ENCODE measurements at places on chromosomes 5 and 9.

- DNase-seq: no peak
Measured at GRCh38 chr9:92641092-92641809, 28.7 kb downstream of the IPPK start.

GRCh38 chr5:133602835-133603380 is 9.4 kb downstream of the FSTL4 start:
- DNase-seq: no peak

GRCh38 chr9:86035827-86036440 is 63.4 kb downstream of the GOLM1 start:
- no peak for DNase-seq

DNA sequence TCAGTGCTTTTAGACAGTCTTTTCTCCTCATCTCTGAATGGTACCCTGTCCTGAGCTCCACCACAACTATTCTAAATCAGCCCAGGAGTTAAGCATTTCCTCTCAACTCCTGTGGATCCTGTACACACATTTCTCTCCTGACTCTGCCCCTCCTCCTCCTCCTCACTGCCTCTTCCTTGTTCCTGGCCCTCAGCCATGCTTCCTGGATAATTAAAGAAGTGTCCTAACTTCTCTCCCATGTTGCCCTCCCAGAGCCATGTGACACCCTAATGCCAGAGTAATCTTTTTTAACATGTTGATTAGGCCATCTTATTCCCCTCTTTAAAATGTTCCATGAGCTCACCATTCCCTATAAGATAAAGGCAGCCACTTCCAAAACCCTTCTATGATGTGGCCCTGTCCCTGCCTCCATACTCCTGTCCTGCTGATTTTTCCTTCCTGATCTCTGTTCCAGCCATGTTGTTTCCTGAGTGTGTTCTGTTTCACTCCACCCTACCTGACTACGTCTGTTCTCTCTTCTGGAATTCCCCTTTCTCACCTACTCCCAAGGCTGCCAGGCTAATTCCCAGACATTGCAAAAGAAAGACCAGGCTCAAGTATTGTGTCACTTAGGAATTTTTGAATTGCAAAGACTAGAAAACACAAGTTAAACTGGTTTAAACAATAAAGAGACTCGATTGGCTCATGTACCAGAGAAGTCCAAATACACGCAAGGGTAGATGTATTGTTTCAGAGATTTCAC is 295.2 kb downstream of the MAST4 start:
- DNase-seq: no peak

- DNase-seq: no peak
Measured at GRCh38 chr5:53927668-53928247, 367.3 kb downstream of the NDUFS4 start.

GRCh38 chr9:89417832-89418473 is 80.0 kb downstream of the SEMA4D start:
- no peak for DNase-seq

- peak; percentile 67 for DNase-seq
Measured at GRCh38 chr9:31347082-31347617, 1037.3 kb upstream of the ACO1 start.

DNA sequence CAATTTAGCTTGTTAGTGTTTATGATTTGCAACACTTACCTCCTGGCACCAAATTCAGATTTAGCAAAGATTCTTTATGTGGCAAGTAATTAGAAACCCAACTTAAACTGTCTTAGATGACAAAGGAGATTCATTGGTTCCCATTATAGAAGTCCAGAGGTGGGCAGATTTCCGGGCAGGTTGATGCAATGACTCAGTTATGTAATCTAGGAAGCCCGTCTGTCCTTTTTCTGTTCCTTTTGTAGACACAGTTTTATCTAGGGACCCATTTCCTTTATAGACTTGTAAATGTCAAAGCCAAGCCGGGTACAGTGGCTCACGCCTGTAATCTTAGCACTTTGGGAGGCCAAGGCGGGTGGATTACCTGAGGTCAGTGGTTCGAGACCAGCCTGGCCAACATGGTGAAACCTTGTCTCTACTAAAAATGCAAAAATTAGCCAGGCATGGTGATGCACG is 20.3 kb upstream of the ANKRD33B start:
- DNase-seq: no peak

GRCh38 chr5:79787448-79787847 is 97.8 kb downstream of the CMYA5 start:
- DNase-seq: no peak

DNA sequence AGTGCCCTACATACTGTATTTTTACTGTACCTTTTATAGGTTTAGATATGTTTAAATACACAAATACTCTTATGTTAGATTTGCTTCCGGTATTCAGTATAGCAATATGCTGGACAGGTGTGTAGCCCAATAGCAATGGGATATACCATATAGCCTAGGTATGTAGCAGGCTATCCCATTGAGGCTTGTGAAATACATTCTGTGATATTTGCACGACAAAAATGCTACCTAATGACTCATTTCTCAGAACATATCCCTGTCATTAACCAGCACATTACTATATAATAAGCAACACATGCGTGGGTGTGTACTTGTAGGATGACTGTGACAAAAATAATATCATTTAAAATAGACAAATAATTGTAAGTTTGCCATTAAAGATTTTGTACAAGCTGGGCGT is 208.8 kb downstream of the MRPS30 start:
- DNase-seq: no peak

DNA sequence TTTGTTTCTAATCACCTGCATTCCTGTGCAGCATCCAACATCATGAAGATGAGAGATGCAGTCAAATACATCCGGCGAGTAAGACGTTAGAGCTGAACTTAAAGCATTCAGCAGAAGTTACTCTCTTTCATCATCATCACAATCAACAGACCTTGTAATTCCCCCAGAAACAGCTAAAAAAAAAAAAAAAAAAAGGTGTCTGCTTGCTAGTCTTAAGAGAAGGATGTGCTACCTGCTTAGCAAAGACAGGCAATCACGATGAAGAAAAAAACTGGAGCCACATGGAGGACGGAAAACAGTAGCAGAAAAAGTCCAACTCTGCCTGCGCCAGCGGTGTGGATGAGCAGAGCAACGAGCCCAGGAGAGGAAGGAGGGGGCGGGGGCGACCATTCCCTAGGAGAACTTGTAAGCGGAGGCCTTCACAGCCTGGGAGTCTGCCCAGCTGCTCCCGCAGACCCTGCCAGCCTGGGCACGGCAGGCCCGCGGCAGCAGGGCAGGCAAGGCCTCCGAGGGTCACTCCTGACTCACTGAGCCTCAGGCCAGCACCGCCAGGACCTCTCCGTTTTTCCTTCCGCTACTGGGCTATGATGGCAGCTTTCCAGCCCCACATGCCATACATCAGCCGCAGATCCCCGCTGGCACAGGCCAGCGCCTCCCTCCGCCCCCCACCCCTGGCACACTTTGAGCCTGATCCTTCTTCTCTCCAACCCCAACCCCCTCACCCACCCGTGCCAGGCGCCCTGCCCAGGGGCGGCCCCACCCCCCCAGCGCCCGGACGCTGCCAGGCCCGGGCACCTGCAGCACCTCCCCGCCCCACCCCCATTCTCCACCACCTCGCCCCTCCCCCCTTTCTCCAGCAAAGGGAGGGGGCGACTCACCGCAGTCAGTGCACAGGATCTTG is 1.4 kb downstream of the NRG2 start:
- DNase-seq: no peak

DNA sequence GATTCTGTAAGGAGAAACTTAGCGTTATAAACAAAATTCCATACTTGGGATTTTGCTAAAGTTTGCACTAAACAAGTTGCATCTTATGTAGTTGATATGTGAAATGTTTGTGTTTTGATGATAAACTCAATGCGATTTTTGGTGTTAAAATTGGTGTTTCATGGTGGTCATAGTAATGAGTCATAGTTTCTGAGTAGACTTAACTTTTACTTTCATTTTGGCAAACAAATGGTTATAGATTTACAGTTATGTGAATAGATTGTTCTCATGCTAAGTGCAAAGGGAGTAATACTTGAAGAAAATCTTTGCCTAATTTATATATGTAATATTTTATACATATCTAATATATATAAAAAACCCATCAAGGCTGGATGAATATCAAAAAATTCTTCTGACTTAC is 107.3 kb upstream of the ELAVL2 start:
- no peak for DNase-seq

DNA sequence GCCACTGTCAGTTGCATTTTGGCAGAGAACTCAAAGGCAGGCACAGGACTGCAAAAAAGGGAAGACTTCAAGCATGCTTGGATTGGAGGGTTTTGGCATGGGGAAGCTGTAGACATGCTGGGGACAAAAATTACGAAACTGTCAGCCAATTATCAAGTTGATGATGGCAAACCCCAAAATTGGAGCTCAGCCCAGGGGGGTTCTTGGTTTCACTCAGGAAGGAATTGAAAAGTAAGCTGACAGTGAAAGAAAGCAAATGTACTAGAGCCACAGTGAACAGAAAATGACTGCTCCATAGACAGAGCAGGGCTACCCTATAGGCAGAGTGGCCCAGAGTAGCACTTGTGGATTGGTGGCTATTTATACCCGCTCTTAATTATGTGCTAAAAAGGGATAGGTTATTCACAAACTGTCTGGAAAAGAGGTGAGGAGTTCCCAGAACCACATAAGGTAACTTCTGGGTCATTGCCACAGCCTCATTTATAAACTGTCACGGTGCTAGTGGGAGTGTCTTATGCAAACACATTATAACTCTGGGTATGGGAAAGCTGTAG is 14.6 kb upstream of the CFAP95 start:
- DNase-seq: peak; percentile 67

DNA sequence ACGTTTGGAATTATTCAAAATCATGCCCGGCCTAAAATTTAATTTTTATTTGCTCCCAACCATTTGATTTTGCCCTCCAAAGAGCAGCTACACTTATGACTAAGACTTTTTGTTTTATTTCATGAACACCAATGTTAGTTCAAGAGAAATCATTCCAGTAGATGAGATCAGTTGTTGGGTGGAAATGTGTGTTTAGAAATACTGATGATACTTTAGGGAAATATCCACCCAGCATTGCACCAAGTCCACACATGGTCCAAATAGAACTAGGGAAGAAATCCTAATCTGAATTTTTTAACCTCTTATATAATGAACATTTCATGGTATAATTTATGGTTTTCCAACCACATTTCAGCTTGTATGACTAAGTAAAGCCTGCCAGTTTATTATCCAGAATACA is 28.3 kb upstream of the GOLPH3 start:
- DNase-seq: no peak

- DNase-seq: peak; percentile 13
Measured at GRCh38 chr5:165457859-165458481, 1952.6 kb downstream of the MAT2B start.

GRCh38 chr9:12908895-12909294 is 134.1 kb downstream of the LURAP1L start:
- no peak for DNase-seq

GRCh38 chr9:133647148-133647547 is 11.0 kb downstream of the DBH start:
- no peak for DNase-seq

DNA sequence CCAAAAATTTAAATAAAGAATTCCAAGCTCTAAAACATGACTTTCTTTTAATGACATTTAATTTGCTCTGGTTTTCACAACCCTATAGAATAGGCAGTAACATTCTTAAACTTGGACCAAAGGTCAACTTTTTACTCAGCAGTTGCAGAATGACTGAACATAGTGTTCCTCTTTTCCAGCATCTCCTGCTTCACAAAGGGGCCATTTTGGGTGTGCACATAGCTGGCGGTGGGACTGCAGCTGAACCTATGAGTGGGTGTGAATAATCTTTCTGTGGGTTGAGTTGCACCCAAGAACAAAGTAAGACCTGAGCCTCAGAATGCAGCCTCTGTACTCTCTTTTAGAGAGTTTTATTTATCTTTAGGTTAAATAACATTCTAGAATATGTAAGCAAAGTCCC is 96.9 kb upstream of the HAPLN1 start:
- no peak for DNase-seq

- no peak for DNase-seq
Measured at GRCh38 chr5:123582550-123583285, 70.7 kb downstream of the CSNK1G3 start.

- DNase-seq: no peak
Measured at GRCh38 chr5:15014809-15015208, 143.2 kb upstream of the ANKH start.

DNA sequence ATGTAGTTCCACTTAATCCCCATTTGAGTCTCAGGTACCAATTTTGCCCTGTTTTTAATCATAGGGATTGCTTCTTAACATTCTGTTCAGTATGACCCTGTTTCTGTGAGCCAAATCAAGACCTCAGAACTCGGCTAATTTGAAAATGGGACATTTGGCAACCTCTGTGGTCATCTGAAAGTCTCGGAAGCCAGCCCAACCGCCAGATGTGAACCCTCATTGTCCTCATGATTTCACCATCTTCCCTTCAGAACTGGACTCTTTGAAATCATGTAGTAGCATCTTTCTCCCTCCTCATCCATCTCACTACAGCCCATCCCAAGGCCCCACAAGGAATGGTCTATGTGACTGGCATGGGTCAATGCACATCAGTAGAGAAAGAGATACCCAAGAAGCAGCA is 88.9 kb downstream of the S1PR3 start:
- no peak for DNase-seq

DNA sequence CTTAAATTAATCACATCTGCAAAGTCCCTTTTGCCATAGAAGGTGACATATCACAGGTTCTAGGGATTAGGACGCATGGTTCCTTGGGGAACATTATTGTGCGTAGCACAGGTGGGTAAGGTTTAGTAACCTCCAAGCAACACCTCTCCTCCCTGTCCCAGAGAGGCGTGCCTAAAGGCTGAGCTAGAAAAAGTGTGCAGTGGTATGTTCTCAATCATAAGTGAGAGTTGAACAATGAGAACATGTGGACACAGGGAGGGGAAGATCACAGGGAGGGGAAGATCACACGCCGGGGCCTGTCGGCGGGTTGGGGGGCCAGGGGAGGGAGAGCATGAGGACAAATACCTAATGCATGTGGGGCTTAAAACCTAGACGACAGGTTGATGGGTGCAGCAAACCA is 14.9 kb downstream of the DAB2IP start:
- DNase-seq: no peak

DNA sequence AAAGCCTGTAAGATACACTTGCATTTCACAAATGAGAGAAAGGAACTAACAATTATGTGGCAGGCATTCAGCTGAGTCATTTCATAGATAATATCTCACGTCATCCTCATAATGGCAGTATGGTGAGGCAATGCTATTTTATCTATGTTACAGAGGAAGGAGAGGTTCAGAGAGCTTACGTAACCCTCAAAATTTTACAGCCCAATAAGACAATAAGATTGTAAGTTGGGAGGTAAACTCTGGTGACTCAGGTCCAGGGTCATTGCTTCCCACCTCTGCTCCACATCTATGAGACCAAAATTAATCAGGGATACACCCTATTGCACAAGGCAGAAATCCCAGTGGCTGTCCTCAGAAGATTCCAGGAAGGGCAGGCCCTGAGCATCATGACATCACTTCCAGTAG is 309.7 kb downstream of the NSG2 start:
- no peak for DNase-seq
